Hematopoietic multipotent progenitor cell (in vitro differentiated cells): ENCODE measurements at places on chromosomes 5 and 9.

DNA sequence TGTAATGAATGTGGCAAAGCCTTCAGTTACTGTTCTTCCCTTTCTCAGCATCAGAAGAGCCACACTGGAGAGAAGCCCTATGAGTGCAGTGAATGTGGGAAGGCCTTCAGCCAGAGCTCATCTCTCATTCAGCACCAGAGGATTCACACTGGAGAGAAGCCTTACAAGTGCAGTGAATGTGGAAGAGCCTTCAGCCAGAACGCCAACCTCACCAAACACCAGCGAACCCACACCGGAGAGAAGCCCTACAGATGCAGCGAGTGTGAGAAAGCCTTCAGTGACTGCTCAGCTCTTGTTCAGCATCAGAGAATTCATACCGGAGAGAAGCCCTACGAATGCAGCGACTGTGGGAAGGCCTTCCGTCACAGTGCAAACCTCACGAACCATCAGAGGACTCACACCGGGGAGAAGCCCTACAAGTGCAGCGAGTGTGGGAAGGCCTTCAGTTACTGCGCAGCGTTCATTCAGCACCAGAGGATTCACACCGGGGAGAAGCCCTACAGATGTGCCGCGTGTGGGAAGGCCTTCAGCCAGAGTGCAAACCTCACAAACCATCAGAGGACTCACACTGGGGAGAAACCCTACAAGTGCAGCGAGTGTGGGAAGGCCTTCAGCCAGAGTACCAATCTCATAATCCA, 6.8 kb downstream of the RPL12 start:
- no peak for DNase-seq

- no peak for DNase-seq
Observed at GRCh38 chr5:103523319-103523718, 39.3 kb downstream of the NUDT12 start.

- DNase-seq = no peak
Observed at GRCh38 chr5:5327126-5327525, 95.4 kb upstream of the ICE1 start.

- no peak for DNase-seq
Observed at GRCh38 chr9:3012842-3013241, 168.9 kb upstream of the PUM3 start.

DNA sequence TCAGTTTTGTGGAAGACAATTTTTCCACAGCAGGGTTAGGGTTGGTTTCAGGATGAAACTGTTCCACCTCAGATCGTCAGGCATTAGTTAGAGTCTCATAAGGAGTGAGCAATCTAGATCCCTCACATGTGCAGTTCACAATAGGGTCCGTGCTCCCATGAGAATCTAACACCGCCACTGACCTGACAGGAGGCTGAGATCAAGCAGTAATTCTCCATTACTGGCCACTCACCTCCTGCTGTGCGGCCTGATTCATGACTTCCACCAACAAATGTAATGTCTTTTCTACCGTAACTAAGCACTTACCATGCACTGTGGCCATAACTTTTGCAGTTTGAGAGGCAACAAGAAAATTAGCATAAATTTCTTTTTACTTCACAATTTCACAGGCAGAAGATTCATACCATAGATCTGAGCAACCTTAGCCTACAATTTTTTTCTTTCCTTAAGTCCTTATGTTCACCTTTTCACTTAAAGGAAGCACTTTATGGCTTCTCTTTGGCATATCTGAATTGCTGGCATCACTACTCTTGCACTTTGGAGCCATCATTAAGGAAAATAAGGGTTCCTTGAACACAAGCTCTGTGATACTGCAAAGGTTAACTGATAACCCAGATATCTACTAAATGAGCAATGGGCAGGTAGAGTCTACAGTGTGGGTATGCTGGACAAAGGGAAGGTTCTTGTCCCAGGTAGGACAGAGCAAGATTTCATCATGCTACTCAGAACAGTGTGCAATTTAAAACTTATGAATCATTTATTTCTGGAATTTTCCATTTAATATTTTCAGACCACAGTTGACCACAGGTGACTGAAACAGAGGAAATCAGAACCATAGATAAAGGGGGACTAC, 83.0 kb upstream of the IFNK start:
- no peak for DNase-seq

- no peak for DNase-seq
Observed at GRCh38 chr5:53003144-53003543, 14.0 kb downstream of the ITGA2 start.
